Stimulated activated CD8-positive, alpha-beta memory T cell treated with anti-CD3 and anti-CD28 coated beads, Interleukin-12 subunit alpha, Interleukin-12 subunit beta, amount 100 ng/mL, for 4 hours (primary cell): ENCODE measurements at places on chromosomes 2 and 18.

DNA sequence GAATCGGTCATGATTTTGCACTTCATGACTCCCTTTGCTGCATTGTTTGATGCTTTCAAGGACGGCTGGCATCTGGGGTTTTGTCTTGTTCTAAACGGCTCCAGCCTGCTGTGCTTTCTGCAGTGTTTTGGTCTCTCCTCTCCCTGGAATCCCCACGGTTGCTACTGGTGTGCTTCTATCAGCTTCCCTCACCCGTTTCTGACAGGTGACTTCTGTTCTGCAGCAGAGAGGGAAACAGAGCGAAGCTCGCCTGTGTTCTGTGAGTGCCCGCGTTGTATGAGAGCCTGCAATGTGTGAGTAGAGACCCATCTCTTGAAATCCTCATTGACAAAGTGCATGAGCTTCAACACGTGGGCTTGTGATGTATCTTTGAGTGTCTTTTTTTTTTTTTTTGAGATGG lies 102.8 kb downstream of the DCDC2C start:
- no peak for DNase-seq

GRCh38 chr18:45008694-45009413 lies 328.2 kb downstream of the SETBP1 start:
- no peak for DNase-seq

DNA sequence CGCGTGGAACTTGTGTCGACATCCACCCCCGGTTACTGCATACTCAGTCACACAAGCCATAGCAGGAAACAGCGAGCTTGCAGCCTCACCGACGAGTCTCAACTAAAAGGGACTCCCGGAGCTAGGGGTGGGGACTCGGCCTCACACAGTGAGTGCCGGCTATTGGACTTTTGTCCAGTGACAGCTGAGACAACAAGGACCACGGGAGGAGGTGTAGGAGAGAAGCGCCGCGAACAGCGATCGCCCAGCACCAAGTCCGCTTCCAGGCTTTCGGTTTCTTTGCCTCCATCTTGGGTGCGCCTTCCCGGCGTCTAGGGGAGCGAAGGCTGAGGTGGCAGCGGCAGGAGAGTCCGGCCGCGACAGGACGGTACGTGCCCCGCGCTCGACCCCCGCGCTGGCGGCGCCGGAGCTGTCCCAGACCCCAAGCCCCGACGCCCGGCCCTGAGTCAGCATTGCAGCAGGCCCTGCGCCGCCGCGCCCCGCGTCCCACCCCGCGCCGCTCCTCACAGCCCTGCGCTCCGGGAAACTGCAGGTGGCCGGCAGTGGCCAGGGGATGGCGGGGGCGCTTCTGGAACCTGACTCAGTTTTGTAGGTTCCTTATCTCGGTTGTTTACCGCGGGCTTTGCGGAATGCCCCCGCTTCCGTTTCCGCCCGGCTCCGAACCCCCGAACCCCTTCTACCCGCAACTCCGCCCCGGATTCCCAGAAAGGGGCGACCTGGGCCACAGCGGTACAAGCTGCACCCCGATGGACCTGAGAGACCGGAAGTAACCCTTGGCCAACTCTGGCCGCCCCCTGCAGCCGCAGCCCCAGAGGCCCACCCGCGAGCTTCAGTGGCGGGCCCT lies at the start of gene CFLAR:
TSS of gene CFLAR (plus strand) at position 50 of the 844 bp plus-strand sequence. CDS start 13,702 bp downstream, outside the sequence.
- peak; percentile 74 for DNase-seq

DNA sequence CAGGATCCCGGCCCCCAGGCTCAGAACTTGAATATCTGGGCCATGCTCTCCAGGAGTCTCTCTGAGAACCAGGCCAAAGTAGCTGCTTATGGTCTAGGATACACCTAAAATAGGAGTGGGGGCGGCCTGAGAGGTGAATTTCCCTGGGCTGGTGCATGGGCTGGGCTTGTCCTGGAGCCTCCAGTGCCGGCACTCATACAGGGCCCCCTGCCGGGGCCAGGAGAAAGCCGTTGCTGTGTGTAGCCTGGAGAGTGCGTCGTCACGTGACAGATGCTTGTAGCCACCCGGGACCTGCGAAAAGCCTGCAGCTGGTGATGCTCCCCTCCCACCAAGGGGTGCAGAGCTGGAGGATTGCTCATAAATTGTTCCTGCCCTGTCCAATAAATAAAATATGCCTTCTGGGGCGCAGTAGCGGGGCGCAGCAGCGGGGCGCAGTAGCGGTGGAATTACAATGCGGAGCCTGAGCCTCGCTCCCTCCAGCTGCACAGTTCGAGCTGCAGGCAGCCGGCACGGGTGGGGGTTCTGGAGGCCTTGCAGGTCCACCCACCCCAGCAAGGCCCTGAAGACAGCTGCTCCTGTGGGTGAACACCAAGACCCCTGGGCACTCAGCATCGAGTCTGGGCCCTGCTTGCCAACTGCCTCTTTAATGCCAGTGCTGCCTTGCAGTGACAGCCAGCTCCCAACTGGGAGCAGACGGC lies 289.9 kb downstream of the NDUFA10 start:
- DNase-seq, result no peak

DNA sequence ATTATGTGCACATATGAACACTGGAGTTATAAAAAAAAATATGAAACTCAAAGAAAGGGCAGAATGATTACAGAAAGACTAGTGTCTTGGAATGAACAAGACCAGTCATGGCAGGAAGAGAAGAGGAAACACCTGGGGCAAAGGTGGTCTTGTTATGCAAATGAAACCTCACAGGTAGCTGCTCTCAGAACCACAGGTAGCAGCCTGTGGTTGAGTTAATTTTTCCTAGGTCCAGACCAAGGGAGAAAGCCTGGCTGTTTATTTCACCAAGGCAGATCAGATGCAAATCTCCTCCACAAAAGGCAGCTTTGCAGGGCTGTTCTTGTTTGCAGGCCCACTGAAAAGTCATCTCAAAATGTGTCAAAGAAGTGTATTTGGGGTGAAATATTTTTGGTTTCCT lies 785.8 kb downstream of the RNF144A start:
- DNase-seq, result no peak
